ENCODE measurements at places on chromosomes 6 and 20. TPM values are rescaled to one million over a fixed set of nuclear protein-coding genes. Genes with fewer than 3 reads are reported as not detected.

SIRPB1 gene
- 1.0 TPM for total RNA-seq

THBS2 gene
- total RNA-seq: 1.9 TPM

SFT2D1 gene
- total RNA-seq: 73.3 TPM

SIM1 gene
- not detected for total RNA-seq

TCP11 gene
- total RNA-seq: not detected

AGPAT4 gene
- 3.6 TPM for total RNA-seq

HLA-DRB5 gene
- total RNA-seq: 4.8 TPM

SLPI gene
- 113 TPM for total RNA-seq

PLG gene
- 1.3 TPM for total RNA-seq

SOX18 gene
- 26.8 TPM for total RNA-seq

ZDHHC14 gene
- total RNA-seq: 8.4 TPM

PCNA gene
- total RNA-seq: 204 TPM

AIG1 gene
- 24.2 TPM for total RNA-seq

CDH4 gene
- 0.08 TPM for total RNA-seq

MTG2 gene
- 30.4 TPM for total RNA-seq

LY6G6D gene
- not detected for total RNA-seq

VSTM2L gene
- total RNA-seq: 1.4 TPM

DEFB132 gene
- not detected for total RNA-seq

AIF1 gene
- total RNA-seq: 5.0 TPM

CTCFL gene
- not detected for total RNA-seq

ADGRF5 gene
- 3.3 TPM for total RNA-seq
